Sigmoid colon (tissue), 7 donors: ENCODE measurements at places on chromosomes 2 and 18. TPM values are rescaled to one million over a fixed set of nuclear protein-coding genes. Genes with fewer than 3 reads are reported as not detected.

KLHL41 gene
- total RNA-seq = 1.5 TPM

CDH7 gene
- not detected for total RNA-seq

CRACDL gene
- 0.82 TPM for total RNA-seq

C2orf80 gene
- not detected for total RNA-seq

HOXD9 gene
- 14.6 TPM for total RNA-seq

BARD1 gene
- 47.6 TPM for total RNA-seq

STON1 gene
- total RNA-seq = 182 TPM

ARPC2 gene
- 254 TPM for total RNA-seq

PSMA8 gene
- total RNA-seq = not detected

NEUROD1 gene
- total RNA-seq = not detected

ARHGAP15 gene
- total RNA-seq = 10.0 TPM

PLGLB1 gene
- 9.3 TPM for total RNA-seq

VPS54 gene
- 27.5 TPM for total RNA-seq

MC5R gene
- total RNA-seq = not detected

CLEC4F gene
- not detected for total RNA-seq

DNA sequence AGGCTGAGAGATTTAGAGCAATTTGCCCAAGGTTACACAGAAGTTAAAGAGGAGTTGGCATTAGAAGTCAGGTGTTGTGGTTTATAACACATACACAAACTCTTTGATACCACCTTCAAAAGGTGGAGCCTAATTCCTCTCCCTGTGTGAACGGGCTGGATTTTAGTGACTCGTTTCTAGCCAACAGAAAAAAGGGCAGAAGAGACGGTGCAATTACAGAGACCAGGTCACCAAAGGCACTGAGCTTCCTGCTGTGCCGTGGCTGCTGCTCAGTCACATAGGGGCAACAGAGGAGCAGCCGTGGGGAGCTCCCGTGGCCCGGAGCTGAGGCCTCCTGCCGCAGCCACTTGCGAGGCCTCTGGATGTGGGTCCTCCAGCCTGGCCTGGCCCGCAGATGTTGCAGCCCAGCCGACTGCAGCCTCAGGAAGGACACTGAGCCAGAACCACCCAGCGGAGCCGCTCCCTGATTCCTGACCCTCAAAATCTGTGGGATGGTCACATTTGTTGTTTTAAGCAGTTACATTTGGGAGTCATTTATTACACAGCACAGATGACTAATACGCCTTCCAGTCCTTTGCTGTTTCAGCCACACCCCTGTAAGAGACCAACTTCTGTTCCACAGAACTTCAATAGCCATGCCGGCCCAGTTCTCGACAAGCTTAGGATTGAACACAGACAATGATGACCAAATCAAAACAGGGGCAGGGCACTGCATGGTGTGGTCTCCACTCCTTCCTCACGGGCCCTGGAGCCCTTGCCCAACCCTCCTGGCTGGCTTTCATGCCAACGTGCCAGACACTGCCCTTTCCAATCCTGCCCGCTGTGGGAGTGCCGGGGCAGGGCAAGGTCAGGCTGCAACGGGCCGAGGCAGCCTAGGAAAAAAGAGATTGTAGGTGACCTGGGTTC, 17.1 kb downstream of the EDAR start:
- DNase-seq = no peak

DNA sequence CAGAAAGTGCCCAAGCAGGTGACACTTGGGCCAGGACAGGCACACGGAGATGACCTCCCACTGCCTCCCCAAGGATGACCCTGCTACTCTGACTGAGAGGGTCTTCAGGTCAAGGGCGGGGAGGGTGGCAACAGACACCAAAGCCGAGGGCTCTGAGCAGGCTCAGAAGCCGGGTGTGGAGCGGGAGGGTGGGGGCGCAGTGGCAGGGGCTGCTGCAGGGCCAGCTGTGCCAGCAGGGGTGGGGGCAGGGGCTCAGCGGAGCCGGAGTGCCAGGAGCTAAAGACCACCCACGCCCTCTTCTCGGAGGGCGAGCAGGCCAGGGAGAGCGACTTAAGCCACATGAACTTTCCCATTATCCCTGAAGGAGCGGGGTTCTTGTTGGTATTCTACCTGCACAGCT, 93.3 kb upstream of the MBOAT2 start:
- DNase-seq = no peak

- DNase-seq = no peak
Observed at GRCh38 chr2:42030200-42030759, 17.5 kb upstream of the PKDCC start.

GRCh38 chr2:209911486-209911885, 91.0 kb upstream of the RPE start:
- no peak for DNase-seq

- no peak for DNase-seq
Observed at GRCh38 chr18:59279722-59280121, 6.5 kb upstream of the RAX start.

- DNase-seq = no peak
Observed at GRCh38 chr2:190129421-190130199, 67.1 kb upstream of the MSTN start.

GRCh38 chr2:158034198-158034866, 67.3 kb upstream of the UPP2 start:
- no peak for DNase-seq

GRCh38 chr18:48669991-48670750, 131.3 kb downstream of the CTIF start:
- peak; percentile 28 for DNase-seq

- no peak for DNase-seq
Observed at GRCh38 chr18:56869189-56869777, 218.1 kb downstream of the WDR7 start.

GRCh38 chr18:74256190-74256589, 35.6 kb downstream of the CYB5A start:
- DNase-seq = no peak

GRCh38 chr2:64212346-64212745, 68.1 kb upstream of the PELI1 start:
- no peak for DNase-seq

GRCh38 chr2:73297151-73297559, 3.8 kb upstream of the EGR4 start:
- no peak for DNase-seq

GRCh38 chr18:59839246-59839645, 60.5 kb upstream of the PMAIP1 start:
- DNase-seq = no peak

GRCh38 chr2:169285531-169286235, 76.7 kb downstream of the LRP2 start:
- no peak for DNase-seq

DNA sequence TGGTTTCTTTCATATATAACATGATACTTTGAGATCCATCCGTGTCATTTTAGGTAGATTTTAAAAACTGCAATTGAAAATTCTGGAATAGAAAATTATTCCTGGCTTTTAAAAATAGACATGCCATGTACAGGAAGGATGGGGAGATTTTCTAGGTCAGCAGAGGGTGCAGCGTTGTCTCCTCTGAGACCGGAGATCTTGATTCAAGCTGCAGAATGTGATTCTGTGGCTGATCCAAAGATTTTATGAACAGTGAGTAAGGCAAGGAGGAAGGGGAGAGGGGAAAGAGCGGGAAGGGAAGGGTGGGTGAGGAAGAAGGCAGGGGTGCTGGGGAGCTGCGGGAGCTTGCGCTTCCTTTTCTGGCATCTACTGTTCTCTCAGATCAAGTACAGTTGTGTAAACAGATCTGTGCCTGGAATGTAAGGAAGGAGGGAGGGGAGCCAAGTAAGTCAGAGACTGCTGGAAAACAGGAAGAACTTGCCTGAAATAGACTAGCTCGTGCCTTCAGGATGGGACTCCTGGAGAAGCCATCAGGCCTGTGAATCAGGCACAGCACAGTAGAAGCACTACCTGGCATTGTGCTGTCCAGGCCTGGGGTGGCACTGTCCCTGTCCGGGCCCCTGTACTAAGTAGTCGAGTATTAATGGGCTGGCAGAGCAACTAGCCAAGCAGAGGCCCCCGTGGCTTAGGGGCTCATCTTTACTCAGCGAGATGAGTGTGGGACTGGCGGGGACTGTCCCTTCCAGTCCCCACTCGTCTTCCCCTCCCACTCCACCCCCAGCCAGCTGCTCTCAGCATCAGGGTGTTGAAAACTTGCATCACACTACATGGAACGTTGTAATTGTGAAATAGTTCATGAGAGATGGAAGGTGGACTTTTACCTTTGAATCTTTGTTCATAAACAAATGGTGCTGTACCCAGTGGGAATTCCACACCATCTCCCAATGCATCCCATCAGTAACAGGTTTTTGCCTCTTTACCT, 163.5 kb downstream of the UXS1 start:
- peak; percentile 86 for DNase-seq

DNA sequence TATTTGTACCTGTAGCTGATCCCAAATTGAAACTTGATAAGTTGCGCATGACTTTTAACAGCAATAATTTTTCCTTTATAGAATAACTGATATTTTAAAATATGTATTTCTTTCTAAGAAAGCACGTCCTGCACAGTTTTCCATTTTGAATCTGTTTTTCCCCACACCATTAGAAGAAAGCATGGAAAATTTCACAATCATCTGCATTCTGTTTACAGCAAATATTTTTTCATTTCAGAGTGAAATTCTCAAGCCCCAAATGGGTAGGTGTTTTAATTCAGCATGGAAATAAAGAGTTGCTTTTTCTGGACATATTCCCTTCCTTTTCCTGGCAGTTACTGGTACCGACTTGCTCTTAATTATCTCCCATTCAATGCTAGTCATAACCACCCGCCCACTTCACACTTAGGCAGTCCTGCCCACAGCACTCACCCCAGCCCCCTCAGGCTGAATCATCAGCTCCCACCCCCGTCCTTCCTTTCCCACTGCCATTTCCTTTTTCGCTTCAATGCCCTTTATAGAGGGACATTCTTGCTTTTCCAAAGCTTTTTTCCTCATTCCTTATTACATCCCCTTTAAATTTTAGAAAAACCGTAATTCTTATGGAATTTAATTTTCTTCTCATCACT, 89.2 kb upstream of the GLS start:
- DNase-seq = no peak

GRCh38 chr2:101200676-101201075, 49.5 kb upstream of the TBC1D8 start:
- no peak for DNase-seq

GRCh38 chr2:70115646-70116442, 28.6 kb downstream of the PCBP1 start:
- DNase-seq = no peak

GRCh38 chr2:30255026-30255425, 23.7 kb downstream of the LBH start:
- no peak for DNase-seq

DNA sequence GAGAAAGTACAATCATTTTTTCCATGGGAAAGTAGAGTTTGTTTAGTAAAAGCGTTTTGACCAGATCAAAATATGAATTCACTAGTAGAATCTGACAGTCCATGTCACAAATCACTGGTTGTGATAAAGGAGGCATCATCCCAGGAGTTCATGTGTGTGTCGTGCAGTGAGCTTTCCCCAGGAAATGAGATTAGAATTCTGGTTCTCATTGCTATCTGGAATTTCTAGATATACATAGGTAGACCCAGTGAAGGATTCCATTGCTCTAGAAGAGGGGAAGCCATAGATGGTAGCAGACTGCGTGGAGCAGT, 206.6 kb downstream of the NCK2 start:
- DNase-seq = no peak

DNA sequence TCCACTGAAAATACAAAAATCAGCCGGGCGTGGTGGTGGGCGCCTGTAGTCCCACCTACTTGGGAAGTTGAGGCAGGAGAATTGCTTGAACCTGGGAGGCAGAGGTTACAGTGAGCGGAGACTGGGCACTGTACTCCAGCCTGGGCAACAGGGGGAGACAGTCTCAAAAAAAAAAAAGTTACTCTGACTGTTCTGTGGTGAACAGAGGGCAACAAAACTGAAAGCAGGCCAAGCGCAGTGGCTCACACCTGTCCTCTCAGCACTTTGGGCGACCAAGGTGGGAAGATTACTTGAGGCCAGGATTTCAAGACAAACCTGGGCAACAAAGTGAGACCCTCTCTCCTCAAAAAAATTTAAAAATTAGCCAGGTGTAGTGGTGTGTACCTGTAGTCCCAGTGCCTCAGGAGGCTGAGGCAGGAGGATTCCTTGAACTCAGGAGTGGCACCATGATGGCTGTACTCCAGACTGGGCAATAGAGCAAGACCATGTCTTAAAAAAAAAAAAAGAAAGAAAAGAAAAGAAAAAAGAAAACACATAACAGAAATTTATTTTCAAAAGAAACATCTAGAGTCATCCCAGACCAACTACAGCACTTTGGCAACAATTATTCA, 13.6 kb upstream of the RTN4 start:
- no peak for DNase-seq

GRCh38 chr2:151027151-151027550, 234.5 kb downstream of the RBM43 start:
- no peak for DNase-seq

GRCh38 chr2:103667335-103667884, 905.6 kb downstream of the TMEM182 start:
- no peak for DNase-seq

DNA sequence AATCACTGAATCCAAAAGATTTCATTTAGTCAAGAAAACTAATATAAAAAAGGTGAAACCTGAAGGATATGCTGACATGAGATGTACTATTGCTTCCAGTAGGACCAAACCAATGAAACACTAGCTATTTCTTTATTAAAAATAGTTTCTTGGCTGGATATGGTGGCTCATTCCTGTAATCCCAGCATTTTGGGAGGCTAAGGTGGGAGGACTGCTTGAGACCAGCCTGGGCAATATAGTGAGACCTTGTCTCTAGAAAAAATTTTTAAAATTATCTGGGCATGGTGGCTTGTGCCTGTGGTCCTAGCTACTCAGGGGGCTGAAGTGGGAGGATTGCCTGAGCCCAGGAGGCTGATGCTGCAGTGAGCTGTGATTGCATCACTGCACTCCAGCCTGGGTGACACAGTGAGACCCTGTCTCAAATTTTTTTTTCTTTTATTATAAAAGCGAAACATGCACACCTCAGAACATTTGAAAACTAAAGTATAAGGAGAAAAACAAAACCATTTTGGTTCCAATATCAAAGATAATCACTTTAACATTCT, 266.2 kb downstream of the TGIF1 start:
- DNase-seq = no peak

DNA sequence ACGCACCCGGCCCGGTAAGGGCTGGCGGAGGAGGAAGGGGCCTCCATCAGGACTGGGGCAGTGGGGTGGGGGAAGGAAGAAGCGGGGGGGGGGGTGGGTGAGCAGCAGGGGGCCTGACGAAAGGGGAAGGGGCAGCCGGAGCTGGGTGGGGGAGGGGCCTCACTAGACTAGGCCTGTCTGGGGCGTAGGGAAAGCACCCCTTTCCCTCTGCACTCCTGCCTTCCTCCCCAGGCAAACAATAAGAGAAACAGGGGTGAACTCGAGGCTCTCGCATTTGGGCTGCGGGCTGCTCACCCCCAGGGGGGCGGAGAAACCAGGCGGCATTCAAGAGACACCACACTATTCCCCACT, 82.7 kb upstream of the POMC start:
- no peak for DNase-seq

GRCh38 chr2:226791056-226791486, 8.5 kb downstream of the IRS1 start:
- peak; percentile 86 for DNase-seq

- peak; percentile 89 for DNase-seq
Observed at GRCh38 chr2:218607436-218608115, at the start of gene PLCD4. PLCD4 (plus strand) TSS chr2:218607899; CDS start chr2:218615740, 7,841 bp downstream.

DNA sequence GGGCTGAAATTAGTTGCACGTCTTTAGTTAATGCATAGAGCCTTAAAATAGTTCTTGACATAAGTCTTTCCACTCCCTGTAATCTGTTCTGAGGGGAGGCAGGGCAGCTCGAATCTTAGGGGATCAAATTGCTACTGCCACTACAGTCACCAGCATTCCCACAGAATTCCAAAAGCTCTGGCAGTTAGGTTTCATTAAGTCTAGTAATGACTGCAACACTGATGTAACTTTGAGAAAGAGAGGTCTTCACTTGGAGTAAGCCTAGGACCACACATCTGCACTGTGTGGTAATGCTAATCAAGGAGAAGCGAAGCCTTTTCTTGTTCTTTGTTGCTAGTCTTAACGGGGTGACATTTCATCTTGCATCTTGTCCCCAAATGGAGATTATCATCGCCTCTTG, 19.3 kb upstream of the NCK2 start:
- DNase-seq = no peak
